NCI-H526 treated with DMSO at 0.1 percent for 48 hours (cell line): ENCODE measurements at places on chromosomes 6 and 20.

DNA sequence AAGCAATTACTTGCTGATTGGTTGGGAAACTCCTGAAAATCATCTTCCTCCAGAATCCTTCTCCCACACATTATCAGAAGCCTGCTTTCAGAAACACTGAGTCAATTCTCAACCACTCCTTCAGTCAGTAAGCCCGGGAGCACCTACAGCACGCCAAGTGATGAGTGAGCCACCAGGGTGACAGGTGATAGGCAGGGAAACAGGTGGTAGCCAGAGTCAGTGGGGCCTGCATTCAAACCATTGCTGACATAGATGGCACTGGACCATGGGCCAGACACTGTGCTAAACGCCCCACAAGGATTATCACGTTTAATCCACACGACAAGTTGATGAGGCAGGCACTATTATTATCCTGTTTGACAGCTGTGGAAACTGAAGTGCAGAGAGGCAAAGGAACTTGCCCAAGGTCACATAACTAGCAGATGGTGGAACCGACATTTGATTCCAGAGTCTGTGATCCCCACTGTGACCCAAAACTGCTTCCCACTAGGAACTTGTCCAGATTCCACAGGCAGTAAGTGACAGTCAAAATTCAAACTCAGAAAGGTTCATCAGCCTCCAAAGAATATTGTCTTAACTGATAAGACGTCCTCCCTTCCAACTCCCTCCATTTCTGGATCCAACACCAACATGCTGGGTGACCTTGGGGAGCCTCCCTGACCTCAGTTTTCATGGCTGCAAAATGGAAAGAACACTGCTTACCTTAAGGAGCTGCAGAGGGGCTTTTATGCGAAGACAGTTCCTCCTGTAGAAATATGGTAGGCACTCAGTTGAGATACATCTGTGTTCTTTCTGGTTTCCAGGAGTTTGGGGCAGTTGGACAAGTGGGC, 23.9 kb upstream of the TOP1 start:
- DNase-seq: no peak

GRCh38 chr20:2899243-2899642, 26.0 kb downstream of the PTPRA start:
- DNase-seq: no peak

- DNase-seq: no peak
Observed at GRCh38 chr6:17923401-17923863, 64.0 kb downstream of the KIF13A start.

- peak; percentile 5 for DNase-seq
Observed at GRCh38 chr6:63764318-63764916, 128.8 kb downstream of the PHF3 start.

GRCh38 chr6:152206072-152206818, 398.8 kb downstream of the ESR1 start:
- DNase-seq: no peak

- no peak for DNase-seq
Observed at GRCh38 chr6:56758120-56758519, 115.4 kb upstream of the DST start.

- DNase-seq: no peak
Observed at GRCh38 chr6:148347441-148348054, 4.9 kb downstream of the SASH1 start.

GRCh38 chr20:32153156-32153665, 43.7 kb downstream of the TM9SF4 start:
- no peak for DNase-seq

- no peak for DNase-seq
Observed at GRCh38 chr6:12582421-12583110, 134.0 kb upstream of the PHACTR1 start.

DNA sequence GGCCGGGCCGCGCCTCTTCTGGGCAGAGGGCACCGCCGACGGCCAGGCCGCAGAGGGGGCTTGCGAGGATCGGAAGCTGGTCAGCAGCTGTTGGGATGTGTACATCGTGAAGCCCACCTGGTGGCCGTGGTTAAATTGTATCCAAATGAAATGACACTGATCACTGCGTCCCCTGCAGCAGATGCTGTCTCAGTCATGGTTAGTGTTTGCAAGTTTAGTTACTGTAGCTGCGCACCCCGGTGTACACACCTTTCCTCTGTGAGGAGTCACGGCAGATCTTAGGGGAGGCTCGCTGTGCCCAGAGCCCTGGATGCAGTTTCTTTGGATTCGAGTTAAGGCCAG, 653 bp downstream of the NAA20 start:
- DNase-seq: peak; percentile 9

DNA sequence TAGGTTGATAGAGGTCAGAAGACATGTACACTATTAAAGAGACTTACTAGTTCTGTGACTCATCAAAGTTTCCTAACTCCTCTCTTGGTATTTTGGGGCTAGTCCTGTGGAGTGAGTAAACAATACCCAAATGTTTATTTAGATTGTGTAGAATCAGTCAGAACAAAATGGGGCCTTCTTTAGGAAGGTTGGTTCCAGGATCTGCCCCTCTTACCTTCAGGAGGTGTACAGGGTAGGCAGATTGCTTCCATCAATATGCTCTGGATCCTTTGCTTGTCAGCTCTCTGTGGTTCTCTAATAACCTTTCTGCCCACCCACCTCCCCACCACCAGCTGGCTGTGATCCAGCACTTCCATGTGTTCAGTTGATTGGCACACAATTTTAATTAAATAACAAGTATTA, 107.0 kb downstream of the POPDC3 start:
- no peak for DNase-seq

DNA sequence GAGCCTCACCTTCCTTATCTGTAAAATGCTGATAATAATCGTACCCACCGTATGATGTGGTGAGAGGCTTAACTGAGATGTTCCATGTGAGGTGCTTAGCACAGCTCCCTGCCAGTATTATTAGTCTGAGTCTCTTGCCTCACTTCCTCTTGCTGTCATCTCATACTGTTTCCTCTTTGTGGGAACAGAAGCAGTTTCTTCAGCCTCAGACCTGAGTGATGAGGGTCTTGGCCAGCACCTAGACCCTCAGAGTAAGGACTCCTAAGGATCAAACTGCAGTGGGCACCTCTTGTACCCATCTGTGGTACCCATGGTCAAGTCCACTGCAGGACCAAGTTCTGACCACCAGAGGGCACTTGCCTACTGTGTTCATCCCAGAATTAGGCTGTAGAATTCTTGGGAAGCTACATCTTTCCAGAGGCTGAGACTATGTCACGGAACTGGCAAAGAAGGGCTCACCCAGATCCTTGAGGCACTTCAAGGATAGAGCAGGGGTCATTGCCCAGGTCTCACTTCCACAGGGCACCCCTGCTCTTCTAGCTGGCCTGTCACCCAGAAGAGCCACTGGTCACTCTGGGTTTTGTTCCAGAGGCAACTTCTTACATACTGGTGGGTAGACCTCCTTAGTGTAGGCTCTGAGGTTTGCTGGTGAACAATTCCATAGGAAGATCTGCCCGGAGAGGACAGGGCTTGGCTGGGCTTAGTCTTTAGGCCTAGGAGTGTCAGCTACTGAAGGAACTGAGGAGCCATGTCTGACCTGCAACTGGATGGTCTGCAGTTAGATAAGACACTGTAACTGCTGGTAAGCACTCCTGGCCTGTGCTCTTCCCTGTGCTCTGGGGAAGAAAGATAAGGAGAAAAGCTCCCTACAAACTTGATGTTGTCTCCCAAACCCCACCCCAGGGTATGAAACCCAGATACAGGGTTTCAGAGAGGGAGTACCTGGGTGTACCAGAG, 20.6 kb upstream of the SGK2 start:
- peak; percentile 22 for DNase-seq
